Posterior cingulate gyrus (tissue), 11 donors: ENCODE measurements at places on chromosomes 5 and 9.

DNA sequence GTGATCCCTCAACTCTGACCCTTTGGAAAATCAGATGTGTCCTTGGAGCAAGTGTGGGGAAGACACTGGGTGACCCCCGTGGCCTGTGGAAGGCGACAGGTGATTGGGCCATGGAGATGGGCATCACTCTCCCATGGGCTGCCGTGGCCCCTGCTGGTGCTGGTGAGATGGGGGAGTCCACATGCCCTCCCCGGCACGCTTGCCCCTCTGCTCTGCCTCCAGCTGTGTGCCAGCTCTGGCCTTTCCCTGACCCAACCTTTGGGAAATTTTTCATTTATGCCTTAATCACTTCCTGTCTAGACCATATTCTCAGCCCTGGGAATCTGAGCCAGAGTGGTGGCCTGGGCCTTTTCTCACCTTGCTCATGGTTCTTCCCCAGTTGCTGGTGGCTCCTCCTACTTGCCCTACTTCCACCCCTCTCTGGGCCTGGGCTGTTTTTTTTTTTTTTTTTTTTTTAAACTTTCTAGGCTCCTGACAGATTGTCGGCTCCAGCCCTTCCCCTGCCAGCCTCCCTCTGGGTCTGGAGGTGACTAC is 56.6 kb downstream of the RGS3 start:
- no peak for DNase-seq

GRCh38 chr9:110290001-110290400 is 33.7 kb upstream of the TXN start:
- DNase-seq = no peak

GRCh38 chr9:120710110-120710981 is 3.9 kb downstream of the MEGF9 start:
- DNase-seq = no peak

DNA sequence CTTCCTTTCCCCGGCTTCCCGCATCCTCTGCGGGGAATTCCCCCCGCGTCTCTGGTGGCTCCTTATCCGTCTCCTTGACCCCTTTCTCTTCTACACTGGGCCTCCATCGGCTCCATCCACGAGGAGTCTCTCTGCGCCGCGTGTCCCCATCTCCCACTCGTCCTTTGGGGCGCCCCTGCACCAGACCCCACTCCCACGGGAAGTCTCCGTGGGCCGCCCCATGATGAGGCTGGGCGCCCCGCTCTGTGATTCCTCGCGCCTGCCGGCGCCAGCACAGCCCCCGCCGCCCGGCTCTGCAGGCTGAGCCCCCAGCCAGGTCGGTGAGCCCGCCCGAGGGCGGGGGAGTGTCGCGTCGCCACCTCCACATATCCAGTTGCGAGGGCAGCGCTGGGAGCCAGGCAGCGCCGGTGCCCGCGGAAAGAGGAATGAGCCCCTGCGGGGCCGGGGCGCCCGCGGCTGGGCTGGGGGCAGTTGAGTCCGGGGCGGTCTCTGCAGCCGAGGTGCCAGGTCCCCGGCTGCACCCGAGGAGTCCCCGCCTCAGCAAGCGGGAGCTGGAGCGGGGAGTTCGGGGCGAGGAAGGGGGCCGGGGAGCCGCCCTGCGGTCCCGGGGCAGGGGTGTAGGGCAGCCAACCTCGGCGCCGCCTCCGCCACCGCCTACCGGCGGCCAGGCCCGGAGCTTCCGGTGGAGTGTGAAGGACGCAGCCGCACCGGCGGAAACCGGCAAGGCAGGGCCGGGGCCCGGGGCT is 2.1 kb upstream of the TRAF1 start:
- peak; percentile 64 for DNase-seq

GRCh38 chr9:36551129-36551528 is 21.6 kb upstream of the MELK start:
- no peak for DNase-seq

GRCh38 chr9:31321256-31321655 is 1063.2 kb upstream of the ACO1 start:
- no peak for DNase-seq

GRCh38 chr9:109726119-109726518 is 53.9 kb upstream of the PALM2AKAP2 start:
- no peak for DNase-seq

GRCh38 chr9:17928228-17928627 is 349.4 kb downstream of the SH3GL2 start:
- DNase-seq = no peak
